NCI-H82 (cell line): ENCODE measurements at places on chromosomes 12 and 14.

- DNase-seq: no peak
Observed at GRCh38 chr12:88638388-88638787, 58.1 kb upstream of the KITLG start.

DNA sequence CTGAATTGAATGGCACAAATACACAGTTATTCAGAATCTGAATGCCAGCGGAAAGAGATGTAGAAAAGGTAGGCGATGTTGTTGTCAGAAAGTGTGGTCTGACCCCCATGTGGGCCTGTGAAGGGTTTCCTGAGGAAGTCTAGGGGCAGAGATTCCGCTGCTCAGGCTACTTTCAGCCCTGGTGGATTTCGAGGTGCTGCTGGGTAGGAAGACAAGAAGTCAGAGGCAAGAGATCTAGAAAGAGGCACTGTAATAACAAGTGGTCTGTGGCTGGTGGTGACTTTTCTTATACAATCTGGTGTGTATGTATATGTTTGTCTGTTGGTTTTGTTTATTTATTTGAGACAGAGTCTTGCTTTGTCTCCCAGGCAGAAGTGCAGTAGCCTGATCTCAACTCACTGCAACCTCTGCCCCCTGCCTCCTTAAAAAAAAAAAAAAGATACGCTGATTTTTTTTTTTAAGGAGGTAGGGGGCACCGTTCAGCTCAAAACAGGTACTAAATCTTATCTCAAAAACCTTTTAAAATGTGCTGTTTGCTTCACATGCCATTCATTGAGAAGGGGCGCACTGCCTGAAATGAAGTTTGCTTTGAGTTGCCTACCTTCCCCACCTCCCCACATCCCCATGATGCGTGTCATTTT is 27.1 kb upstream of the MANSC4 start:
- no peak for DNase-seq

GRCh38 chr12:93740751-93741150 is 63.6 kb downstream of the CRADD start:
- no peak for DNase-seq

GRCh38 chr12:72274931-72275330 is 2.8 kb downstream of the TRHDE start:
- DNase-seq: peak; percentile 37

GRCh38 chr12:93943780-93944179 is 204.6 kb upstream of the PLXNC1 start:
- DNase-seq: no peak
